ENCODE measurements at places on chromosomes 11 and 22. TPM values are rescaled to one million over a fixed set of nuclear protein-coding genes. Genes with fewer than 3 reads are reported as not detected.

GANAB gene
- total RNA-seq = 129 TPM

OR51E2 gene
- 0.98 TPM for total RNA-seq

TUB gene
- total RNA-seq = 13.5 TPM

MUC6 gene
- total RNA-seq = not detected

ZP1 gene
- not detected for total RNA-seq
